Kidney epithelial cell (primary cell): ENCODE measurements at places on chromosomes 5 and 9.

GRCh38 chr9:129888293-129889121 is 53.2 kb downstream of the USP20 start:
- no peak for DNase-seq

- DNase-seq, result no peak
Observed at GRCh38 chr5:168006456-168007130, 284.9 kb upstream of the WWC1 start.

DNA sequence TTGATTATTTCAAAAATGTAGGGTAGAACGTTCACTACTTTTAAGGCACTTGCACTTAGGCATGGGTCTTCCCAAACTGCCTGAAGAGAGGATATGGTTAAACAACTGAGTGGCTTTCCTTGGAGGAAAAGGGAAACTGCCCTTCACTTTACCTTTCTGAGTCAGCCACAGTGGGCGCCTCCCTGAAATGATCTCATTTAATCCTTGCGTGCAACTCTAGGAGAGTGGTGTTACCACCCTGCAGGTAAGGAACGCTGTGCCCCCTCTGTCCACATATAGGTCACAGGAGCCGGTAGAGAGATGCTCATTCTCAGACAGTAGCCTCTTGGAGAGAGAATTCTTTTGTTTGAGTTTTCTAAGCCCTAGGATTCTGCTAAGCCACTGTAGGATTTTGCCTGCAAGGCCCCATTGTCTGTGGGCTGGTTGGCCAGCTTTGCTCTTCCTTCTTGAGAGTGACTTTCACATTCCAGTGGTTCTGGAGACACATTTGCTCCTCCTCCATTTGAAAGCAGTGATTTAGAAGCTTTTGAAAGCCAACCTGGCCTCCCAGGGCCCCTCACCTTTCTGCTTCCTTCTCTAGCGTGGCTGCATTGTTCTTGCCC is 110.3 kb upstream of the CTSL start:
- no peak for DNase-seq

- no peak for DNase-seq
Observed at GRCh38 chr9:90915693-90916092, 114.1 kb downstream of the SYK start.

GRCh38 chr5:35780236-35780635 is 76.5 kb upstream of the IL7R start:
- DNase-seq, result no peak
